ENCODE measurements at places on chromosomes 3 and 15. TPM values are rescaled to one million over a fixed set of nuclear protein-coding genes. Genes with fewer than 3 reads are reported as not detected.

DNA sequence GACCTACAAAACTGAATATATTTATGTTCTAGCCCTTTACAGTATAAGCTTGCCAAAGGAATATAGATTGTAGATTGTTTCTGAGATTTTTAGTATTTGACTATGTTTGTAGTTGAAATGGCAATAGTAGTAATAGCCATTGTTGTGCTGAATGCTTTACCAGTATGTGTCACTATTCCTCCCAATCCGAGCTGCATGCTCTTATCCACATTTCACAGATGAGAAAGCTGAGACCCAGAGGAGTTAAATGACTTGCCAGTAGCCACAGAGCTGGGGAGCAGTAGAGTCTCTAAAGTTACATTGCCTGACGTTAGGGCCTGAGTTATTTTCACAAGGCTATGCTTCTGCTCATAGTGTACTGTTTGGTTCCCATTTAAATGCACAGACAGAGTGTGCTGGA lies 3.3 kb upstream of the GLB1 start:
- no peak for DNase-seq

DNA sequence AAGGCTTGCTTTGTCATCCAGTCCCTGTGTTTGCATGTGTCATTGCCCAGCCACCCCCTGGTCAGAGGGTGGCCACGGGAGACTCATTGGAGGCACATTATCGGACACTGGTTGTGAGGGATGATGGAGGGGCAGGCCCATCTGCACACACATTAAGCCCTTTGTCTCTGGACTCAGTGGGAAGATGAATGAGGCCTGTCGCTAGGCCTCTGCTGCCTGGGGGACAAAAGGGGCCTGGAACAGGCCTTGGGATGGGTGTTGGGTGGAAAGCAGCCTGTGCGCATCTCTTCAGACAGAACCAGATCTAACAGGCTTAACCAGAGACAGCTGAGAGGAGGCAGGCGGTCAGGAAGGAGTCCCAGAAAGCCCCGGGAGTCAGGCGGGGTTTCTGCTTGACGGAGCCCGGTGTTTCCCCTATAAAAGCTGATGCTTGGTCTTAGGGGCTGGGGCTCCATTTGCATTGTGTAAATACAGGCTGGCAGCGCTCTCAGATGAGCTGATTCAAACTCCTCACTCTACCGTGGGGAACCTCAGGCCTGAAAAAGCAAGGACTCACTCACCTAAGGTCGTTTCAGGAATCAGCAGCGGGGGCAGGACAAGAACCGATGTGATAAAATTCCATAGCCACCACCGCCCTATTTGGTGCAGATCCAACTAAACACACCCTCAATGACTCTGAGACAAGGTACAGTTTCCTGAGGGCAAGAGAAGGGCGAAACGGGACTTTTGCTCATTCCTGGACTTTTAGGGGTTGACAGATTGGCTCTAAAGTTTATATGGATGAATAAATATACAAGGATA lies 17.1 kb upstream of the SKIC8 start:
- peak; percentile 61 for DNase-seq

- no peak for DNase-seq
Observed at GRCh38 chr3:46282696-46283095, 40.4 kb downstream of the CCR3 start.

The RNF111 gene
- total RNA-seq: 24.5 TPM

The GCNT3 gene
- 60.7 TPM for total RNA-seq

DNA sequence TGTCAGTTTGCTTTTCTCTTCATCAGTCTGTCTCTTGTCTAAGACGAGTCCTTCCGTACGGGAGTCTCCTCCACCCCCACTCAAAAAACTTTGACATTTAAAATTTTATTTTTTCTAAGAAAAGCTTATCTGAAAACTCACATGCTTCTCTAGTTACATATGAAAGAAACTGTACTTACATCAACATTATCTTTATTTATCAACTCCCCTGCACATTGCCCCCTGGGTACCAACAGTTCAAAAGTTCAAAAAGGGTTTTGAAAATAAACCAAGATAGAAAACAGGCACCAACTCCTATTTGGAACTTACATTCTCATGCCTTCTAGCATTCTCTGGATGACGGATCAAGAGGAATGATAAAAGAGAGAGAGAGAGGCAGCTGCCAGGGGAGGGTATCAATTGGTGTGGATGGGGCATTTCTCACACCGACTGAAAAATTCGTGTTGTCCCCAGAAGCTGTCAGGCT lies 182.5 kb downstream of the FOXP1 start:
- no peak for DNase-seq

DNA sequence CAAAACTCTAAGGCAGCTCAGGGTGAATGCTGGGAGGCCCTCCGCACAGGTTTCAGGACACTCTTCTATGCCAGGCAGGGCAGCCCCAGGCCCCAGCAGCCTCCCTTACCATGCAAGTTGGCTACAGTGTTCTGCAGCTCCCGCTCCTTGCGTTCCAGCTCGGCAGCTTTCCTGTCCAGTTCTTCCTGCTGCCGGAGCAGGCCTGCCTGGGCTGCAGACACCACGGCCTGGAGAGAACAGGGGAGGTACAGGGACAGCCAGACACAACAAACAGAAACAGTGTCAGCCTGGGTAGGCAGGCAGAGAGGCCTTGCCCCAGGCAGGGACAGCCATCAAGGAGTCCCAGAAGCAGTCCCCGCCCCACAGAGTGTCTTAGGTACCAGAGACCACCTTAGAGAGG lies 9.0 kb upstream of the ULK3 start:
- no peak for DNase-seq

The DAPK2 gene
- 166 TPM for total RNA-seq

The NANOGP8 gene
- total RNA-seq: not detected
